ENCODE measurements at places on chromosomes 4 and X.

DNA sequence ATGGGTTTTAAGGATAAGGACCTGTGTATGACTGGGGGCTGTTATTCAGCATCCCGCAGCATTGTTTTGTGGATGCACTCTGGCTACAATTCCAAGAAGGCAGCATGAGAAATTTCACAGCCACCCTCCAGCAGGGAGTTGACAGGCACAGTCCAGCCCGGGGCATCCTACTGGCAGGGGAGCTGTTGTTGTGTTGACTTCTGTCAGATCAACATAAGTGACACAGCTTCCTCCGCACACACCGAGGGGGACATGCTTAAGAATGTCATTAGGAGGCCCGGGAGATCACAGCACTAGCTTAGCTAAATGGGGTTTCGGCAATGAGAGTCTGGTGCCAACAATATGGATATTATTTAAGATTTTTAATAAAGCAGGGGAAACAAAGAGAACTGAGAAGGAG, 326.5 kb downstream of the ASMT start:
- DNase-seq: no peak

GRCh38 chr4:39362827-39363226, 3.3 kb downstream of the RFC1 start:
- DNase-seq: no peak

DNA sequence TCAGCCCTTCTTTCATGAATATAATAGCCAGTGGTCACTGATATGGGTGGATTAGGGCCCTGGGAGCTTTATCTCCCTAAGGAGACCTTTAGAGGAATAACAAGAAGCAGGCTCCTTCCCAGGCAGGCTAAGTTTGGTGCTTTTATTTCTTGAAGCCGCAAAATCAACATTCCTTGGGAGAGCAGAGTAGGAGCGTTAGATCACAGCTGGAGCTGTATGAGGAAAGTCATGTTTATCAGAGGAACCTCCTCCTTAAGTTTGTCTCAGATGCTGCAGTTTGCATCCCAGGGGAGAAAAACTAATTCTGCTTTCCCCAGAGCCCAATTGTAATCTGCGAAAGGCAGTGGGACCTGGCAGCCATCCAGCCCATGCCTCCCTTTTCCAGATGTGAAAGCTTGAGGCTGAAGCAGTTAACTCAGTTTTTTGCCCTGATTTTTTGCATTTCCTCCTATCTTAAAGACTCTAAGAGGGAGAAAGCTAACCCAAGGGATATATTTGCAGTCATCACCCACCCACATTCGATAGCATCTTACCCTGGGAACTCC, 186.0 kb upstream of the FRMPD4 start:
- no peak for DNase-seq

GRCh38 chr4:37555322-37555721, 130.9 kb downstream of the RELL1 start:
- DNase-seq: no peak

DNA sequence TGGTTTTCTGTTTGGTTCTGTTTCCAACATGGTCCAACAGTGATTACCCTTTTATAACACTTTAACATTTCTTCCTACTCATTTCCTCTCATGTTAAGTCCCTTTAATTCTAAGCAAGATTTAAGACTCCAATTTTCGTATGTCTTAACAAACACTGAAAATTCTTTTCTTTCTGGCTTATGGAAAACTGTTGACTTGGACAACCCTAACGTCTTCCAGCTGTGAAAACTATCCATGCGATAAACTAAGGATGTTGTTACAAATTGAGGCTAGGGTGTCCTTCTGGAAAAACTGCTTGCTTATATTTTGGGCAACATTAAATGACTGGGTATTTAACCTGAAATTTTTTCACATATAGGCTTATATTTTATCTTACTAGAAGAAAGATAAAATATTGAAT, 33.9 kb upstream of the RTL3 start:
- DNase-seq: peak; percentile 18

GRCh38 chrX:6917666-6918065, 229.8 kb upstream of the STS start:
- DNase-seq: no peak

DNA sequence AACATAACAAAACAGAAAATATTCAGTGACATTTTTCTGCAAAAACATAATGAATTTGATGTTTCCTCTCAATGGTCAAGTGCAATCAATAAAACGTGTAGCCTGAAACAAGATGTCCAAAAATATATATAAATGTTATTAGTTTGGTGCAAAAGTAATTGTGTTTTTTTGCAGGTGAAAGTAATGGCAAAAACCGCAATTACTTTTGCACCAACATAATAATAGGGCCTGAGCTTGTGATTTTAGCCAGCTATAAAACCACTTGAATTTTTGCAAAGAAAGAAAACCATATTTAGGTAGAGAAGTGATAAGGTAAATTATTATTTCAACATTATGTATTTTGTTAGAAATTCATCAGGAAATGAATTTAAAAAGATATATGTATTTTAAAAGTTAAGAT, 475.3 kb upstream of the AMOT start:
- no peak for DNase-seq

GRCh38 chr4:53855581-53856250, 208.7 kb downstream of the CHIC2 start:
- no peak for DNase-seq

DNA sequence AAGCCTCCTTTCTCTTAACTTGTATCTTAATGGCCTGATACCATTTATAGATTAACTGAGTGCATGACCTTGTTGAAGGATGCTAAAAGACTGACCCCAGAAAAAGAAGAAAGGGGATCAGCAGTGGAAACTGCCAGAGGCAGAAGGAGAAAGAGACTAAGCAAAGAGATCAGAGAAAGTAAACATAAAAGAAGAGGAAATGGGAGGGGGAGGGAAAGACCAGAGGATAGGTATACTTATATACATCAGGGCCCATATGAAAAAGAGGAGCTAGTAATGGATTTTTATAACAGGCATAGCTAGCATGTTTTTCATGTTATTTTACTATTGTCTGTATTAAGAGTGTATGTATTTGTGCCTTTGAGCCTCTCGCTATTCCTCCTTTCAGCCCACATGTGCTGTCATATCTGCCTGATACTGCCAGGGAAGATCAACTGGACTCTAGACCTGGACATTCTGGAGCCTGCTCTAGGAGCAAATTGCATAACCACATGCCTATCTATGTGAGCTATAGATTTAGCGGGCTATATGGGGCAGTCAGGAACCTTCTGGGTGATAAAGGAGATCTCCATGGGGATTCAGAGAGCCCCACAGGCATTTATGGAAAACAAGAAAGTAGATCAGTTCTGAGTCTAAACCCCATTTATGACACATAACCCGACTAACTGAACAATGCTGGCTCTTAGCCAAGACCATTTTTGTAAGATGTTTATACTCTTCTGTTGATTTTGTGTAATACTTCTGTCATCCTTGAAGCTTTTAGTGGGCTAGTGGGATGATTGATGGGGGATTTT, 13.4 kb upstream of the SNX12 start:
- no peak for DNase-seq

GRCh38 chrX:150253959-150254620, 109.0 kb upstream of the MAMLD1 start:
- DNase-seq: no peak

DNA sequence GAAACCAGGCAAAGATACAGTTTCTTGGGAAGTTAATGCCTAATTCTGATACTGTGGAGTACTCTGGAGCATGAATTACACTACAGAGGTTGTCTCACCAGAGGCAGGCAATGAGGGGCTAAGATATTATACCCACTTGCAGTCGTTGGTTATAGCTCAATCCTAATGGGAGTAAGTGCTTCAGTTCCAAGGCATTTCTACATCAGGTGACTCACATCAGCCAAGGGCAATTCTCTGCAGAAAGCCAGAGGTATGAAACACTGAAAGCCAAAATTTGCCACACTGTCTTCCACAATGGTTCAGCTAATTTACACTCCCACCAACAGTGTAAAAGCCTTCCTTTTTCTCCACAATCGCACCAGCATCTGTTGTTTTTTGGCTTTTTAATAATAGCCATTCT, 174.0 kb upstream of the IL15 start:
- no peak for DNase-seq

DNA sequence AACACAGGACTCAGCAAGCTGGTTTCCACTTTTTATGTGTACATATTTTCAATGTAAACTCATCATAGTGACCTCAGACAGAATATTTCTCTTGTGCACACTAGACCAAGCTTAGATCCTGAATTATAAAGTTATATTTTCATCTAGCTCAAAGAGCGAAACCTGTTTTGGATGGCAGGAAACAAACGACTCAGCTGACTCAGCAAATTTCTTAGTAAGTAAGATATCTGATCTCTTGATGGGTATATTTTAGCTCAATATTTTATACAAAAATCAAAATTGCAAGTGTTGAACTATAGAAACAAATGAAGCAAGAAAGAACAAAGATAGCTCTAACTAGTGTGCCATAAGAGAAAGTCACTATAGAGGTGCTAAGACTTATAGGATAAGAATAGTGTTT, 1114.5 kb downstream of the STPG2 start:
- DNase-seq: no peak

- DNase-seq: no peak
These were observed 8.1 kb downstream of the RIPPLY1 start for GRCh38 chrX:106894978-106895452.
